ENCODE measurements at places on chromosomes 5 and 9.

- DNase-seq = no peak
These were observed 81.2 kb downstream of the FSTL4 start for GRCh38 chr5:133531178-133531577.

GRCh38 chr9:114156657-114157421 is 1.5 kb downstream of the COL27A1 start:
- DNase-seq = no peak

- DNase-seq = no peak
These were observed 75.3 kb downstream of the PIK3R1 start for GRCh38 chr5:68290847-68291246.

DNA sequence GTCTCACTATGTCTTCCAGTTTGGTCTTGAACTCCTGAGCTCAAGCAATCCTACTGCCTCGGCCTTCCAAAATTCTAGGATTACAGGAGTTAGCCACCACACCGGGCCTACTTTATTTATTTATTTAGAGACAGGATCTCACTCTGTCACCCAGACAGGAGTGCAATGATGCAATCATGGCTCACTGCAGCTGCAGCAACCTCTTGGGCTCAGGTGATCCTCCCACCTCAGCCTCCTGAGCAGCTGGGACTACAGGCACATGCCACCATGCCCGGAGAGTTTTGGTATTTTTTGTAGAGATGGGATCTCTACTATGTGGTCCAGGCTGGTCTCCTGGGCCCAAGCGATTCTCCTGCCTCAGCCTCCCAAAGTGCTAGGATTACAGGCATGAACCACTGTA is 32.8 kb downstream of the PHAX start:
- no peak for DNase-seq

DNA sequence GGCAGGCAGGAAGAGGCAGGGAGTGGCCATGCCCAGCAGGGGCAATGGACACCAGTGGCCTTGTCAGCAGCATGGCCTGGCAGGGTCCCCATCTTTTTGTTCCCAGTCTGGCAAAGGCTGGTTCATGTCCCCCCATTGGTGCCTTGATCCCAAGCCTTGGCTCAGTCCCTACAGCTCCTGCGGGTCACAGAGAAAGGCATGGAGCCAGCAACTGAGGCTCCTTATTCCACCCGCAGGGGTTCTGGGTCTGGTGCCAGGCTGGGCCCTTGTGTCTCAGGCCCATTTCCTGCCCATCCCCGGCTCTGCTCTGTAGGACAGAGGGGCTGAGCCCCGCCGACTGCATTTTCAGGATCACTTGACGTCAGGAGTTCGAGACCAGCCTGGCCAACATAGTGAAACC is 14.0 kb downstream of the TRIM14 start:
- no peak for DNase-seq

DNA sequence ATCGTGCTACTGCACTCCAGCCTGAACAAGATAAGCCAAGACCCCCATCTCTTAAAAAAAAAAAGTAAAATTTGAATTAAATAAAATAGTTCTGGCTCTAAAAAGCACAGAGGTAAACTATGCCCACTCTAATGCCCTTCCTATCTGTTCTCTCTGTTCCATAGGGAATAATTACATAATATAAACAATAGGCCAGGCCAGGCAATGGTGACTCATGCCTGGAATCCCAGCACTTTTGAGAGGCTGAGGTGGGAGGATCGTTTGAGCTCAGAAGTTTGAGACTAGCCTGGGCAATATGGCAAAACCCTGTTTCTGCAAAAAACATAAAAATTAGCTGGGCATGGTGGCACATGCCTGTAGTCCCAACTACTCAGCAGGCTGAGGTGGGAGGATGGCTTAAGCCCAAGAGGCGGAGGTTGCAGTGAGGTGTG is 47.4 kb downstream of the MYO10 start:
- no peak for DNase-seq

GRCh38 chr9:98085944-98086343 is 29.4 kb downstream of the NANS start:
- DNase-seq = no peak

GRCh38 chr5:134561871-134562296 is 36.4 kb downstream of the JADE2 start:
- no peak for DNase-seq

DNA sequence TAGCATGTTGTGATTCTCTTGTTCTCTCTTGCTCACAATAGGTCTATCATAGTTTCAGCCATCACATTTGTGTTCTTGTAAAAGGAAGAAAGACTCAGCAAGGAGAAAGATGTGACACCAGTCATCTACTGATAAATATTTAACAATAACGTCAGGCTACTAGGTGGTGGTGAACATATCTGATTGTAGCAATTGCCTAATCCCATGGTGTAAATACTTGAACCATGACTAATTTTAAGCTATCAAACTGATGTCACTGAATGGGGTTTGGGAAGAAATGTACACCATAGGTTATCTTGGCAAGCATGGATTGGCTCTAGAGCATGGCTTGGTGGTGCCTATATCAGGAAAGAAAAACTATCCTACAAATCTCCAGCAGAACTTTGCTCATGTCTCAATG is 16.6 kb downstream of the DMRTA1 start:
- DNase-seq = no peak

DNA sequence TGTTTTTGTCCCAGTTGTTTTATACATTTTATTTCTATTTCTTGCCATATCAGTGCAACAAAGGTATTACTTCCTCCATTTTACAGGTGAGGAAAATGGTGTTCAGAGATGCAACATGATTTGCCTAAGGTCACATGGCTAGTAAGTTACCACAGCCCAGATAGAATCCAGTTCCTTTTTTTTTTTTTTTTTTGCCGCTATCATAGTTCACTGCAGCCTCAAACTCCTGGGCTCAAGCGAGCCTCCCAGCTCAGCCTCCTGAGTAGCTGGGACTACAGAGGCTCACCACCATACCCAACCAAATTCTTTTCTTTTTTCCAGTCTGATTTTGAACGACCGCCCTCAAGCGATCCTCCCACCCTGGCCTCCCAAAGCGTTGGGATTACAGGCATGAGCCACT is 480 bp upstream of the CCDC69 start:
- no peak for DNase-seq

DNA sequence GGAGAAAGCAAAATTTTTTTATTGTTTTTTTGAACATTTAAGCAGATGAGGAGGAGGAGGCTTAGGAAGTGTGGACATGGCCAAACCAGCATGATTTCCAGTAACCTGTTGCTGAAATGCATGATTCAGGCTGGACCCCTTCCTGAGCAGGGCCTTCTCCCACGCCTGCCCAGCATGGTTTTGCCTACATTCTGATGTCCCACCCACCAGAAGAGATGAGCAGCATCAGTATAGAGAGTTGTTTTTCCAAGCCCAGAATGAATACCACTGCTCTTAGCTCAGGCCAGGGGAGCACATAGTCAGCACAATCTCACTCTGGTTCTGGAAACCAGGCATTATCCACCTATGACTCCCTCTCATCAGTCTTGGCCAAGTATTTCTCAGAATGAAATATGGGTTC is 90.1 kb downstream of the PAPPA start:
- no peak for DNase-seq

- no peak for DNase-seq
These were observed 1143.2 kb upstream of the CDH6 start for GRCh38 chr5:30050056-30050815.

- no peak for DNase-seq
These were observed 297.8 kb downstream of the EPB41L4A start for GRCh38 chr5:112121258-112121657.

DNA sequence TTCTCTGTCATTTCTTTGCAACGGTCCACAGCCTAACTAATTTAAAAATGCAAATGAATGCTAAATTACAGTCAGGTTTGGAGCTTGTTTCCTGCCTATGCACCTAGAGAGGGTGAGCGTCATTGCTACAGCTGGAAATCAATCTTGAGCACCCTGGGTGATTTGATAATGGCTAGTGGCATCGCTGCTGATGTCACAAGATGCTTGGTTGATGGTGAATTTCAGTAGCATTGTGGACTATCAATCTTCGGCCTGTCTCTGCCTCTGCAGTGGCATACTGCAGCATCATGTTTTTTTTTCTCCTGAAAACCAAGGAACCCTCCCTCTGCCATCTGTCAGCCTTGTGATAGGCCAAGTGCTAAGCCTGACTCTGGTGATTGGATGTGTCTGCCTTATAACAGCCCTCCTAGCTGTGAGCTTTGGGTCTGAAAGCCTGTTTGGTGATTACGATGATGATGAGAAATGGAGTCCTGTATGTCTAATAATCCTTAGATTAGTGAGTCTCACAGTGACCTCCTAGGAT is 75.3 kb downstream of the NMUR2 start:
- DNase-seq = no peak
